GM06990 (cell line): ENCODE measurements at places on chromosomes 11 and 22.
A peak's percentile ranks its signal among the peaks of the same experiment; 100 is the strongest.

DNA sequence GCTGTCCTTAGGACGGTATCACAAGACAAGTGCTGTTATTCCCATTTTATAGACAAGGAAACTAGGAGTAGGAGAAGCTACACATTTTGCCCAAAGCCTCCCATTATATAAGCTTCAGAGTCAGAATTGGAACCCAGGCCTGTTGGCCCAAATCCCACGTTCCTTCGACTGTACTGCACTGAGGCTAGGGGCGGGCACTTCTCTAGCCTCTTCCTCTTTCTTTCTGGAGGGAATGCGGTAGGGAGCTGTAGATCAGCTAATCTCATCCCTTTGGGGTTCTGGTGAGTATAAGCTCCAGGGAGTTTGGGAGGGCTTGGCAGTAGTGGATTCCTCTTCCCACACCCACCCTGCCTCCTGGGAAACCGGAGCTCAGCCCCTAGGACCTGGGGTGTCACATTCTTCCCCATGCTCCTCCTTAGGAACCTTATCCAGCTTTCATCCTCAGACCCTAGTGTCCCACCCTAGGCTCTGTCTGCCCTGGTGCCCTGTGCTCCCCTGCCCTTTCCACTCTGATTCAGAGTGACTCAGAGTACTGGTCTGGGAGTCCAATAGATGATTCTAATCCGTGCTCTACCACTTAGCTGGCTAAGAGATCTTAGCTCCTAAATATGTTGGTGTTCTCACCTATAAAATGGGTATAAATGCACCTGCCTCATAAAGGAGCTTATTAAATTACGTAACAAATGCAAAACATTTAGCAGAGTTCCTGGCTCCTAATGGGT lies 29.3 kb downstream of the PHLDB1 start:
- no peak for DNase-seq

GRCh38 chr11:119897576-119897975 lies 168.6 kb upstream of the NECTIN1 start:
- no peak for DNase-seq

DNA sequence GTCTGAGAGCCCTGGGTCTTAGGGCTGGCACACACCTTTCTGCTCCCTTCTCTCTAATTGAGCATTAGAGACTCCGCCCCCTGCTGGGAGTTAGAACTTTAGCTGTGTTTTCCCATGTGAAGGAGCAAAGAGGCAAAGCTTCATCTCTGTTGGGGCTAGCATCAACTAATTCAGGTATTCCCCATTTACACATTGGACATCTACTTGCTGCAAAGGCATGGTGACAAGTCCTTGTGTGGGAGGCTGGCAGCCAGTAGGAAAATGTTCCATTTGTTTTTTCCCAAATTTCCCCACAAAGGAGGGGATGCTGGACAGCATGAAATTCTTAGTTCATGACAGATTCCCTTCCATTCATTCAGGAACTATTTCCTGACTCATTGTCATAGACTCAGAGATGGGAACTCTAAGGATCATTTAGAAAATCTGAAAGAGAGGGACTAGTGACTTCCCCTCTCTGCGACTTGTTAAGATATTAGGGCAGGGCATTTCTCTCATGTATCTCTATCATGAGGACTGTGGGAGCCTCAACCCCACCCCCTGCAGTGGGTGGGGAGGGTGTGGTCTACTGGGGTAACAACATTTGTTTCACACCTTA lies 3.6 kb downstream of the CD44 start:
- DNase-seq, result no peak

GRCh38 chr11:70100791-70101190 lies 22.7 kb downstream of the ANO1 start:
- no peak for DNase-seq

- peak; percentile 56 for DNase-seq
Measured at GRCh38 chr11:65403607-65404121, 17.2 kb downstream of the FRMD8 start.

GRCh38 chr11:45817191-45817590 lies 12.2 kb downstream of the SLC35C1 start:
- peak; percentile 33 for DNase-seq

GRCh38 chr22:37032134-37032534 lies 12.6 kb downstream of the MPST start:
- no peak for DNase-seq
